Glomerular endothelial cell (primary cell): ENCODE measurements at places on chromosomes 2 and 18.

- no peak for DNase-seq
Measured at GRCh38 chr2:96143848-96144480, 1.3 kb downstream of the DUSP2 start.

DNA sequence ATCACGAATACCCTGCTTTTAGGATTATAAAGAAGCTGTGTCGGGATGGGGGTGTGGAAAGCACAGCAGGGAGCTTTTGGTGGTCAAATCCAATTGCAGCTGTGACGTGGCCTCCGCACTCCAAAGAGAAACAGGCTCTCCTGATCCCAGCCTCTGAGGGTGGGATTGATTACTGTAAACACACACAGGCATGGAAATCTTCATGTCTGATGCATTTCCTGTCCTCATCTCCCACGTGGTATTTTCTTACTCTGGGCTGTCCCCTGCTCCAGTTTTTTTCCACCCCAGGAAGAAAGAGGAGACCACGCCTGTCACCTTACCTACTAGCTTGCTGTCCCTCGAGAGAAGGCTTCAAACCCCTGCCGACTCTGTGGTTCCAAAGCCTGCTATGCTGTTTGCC, 22.7 kb downstream of the RNF152 start:
- DNase-seq = no peak

DNA sequence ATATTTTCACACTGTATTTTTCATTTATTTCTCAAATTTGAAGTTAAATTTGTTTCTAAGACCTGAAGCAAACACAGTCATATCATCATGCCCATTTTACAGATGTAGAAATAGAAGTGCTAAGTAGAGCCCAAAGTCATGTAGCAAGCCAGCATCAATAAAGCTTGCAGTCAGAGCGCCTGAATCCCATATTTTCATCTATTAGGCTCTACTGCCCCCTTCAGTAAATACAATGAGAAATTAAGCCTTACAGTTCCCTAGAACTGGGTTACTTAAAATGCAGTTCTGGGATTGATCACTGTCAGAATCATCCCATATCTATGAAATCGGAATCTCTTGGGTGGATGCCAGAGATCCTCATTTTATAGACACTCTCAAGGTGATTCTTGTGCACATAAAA, 419.9 kb downstream of the TGIF1 start:
- DNase-seq = peak; percentile 47

DNA sequence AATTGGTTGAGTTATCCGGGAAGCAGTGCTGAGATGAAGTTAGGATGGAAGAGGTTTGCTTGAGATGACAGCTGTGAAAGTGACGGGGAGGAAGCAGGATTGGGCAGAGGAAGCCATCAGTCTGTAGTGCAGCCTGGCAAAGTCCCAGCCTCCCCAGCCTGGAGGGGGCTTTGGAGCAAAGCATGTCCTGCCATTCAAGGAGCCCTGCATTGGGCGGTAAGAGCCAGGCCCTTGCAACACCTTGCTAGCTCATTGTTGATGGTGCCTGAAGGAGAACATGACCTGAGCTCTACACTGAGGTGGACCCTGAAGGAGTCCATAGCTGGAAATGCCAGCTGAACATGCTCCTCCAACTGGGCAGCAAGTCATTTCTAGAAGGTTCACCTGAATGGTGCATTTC, 228.9 kb downstream of the ACKR3 start:
- DNase-seq = no peak

GRCh38 chr2:64650722-64651338, 2.9 kb downstream of the SERTAD2 start:
- no peak for DNase-seq
